ENCODE measurements at places on chromosomes 5 and 9.

DNA sequence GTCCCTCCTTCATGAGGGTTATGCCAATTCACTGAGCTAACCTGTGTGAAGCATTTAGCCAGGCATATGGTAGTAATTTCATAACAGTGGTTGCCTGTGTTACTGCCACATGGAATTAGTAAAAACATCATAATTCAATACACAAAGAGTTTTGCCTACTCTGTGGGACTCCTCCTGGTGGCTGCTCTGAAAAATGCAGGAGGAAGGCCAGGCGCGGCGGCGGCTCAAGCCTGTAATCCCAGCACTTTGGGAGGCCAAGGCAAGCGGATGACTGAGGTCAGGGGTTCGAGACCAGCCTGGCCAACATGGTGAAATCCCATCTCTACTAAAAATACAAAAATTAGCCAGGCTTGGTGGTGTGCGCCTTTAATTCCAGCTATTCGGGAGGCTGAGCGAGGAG lies 547.3 kb downstream of the CDK5RAP2 start:
- no peak for DNase-seq

- no peak for DNase-seq
Observed at GRCh38 chr9:82342046-82342445, 353.5 kb downstream of the SPATA31D1 start.

DNA sequence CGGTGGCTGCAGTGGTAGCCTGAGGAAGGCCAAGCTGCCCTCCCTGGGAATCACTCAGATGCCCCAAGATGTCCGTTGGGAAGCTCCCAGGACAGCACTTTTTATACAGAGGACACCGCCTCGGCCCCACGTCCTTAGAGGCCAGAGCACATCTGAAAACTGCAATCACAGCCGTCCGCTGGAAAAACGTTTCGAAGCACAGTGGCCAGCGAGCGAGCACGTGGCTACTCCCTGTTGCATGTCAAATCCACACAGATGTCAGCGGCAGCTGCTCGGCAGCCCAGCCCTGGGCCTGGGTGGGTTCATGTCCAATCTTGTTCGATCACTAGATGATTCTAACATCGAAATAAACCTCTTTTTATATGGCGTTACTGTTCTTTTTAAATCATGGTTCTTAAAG lies 8.9 kb downstream of the PPP1R26 start:
- DNase-seq = no peak

DNA sequence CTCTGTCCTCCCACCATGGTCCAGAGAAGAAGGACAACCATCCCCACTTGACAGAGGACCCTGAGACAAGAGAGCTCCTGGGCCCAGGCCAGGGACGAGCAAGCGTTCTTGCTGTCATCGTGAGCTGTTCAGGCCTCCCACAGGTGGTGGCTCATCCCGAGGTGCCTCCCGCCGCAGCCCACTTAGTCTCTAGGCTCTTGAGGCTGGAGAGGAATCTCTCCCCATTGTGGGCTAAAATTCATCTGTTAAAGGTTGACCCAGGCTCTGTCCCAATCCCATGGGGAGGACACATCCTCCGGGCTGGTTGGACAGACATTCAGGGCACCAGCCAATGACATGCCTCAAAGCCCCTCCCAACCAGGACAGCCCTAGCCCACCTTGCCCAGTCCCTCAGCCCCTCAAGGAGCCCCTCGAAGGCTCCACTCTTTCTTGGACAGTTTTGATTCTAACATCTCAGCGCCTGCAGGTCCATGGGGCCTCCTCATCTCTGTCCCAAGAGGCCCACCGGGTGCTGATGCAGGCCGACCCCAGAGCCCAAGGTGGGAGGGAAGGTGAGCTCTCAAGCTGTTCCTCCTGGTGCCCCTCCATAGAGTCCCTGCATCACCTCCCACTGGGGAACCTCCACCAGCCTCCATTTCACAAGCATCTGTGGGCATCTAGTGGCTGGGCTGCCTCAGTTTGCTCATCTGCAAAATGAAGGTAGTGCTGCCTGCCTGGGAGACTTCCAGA lies 52.9 kb downstream of the BARX1 start:
- no peak for DNase-seq

DNA sequence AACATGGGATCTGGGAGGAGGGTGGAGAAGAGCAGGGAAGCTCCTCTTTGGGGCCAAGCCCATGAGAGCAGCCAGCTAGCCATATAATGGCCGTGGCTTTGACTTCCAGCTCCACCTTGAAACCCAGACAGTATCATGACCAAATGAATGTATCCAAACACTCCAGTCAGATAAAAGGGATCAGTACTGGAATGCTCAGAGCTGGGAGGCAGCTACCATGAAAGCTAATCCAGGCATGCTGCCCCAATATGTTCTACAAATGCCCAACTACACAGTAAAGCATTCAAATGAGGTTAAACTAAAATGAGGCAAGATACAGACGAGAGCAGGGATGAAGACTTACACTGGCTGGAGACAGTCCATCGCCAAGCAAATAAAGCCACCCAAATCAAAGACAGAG lies 69.4 kb downstream of the FRMD3 start:
- no peak for DNase-seq

DNA sequence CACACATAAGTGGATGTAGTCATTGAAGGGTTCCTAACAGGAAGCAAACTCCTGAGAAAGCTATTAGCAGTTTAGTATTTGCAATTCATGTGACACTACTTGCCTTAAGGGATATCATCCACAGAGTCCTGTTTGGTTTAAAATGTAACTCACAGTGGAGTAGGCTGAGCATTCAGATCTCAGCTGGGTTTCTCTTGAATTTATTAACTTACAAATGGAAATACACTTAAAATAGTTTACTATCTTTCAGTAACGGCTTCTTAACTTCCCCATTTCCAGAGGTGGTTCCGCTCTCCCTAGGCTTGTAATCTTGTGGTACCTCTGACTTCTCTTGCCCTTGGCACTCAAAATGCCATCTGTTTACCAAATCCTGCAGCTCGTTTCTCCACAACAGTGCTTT lies 660.7 kb upstream of the ADAMTS16 start:
- DNase-seq = no peak

DNA sequence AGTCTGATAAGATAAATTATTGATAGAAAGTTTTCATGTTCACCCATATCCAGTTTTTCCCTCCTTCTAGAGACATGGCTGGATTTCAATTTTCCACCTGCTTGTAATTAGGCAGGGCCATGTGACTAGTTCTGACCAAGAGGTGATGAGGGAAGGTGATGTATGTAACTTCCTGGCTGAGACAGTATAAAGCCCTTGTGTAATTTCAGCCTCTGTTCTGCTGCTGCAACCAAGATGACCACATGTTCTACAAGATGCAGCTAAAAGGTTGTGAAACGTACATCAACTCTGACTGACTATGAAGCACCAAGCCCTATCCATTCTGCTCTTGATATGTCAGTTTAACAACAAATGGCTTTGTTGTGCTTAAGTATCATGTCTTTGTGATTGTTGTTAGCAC lies 376.5 kb upstream of the DAB2 start:
- DNase-seq = no peak

GRCh38 chr5:176360894-176361436 lies 599 bp downstream of the KIAA1191 start:
- DNase-seq = no peak

DNA sequence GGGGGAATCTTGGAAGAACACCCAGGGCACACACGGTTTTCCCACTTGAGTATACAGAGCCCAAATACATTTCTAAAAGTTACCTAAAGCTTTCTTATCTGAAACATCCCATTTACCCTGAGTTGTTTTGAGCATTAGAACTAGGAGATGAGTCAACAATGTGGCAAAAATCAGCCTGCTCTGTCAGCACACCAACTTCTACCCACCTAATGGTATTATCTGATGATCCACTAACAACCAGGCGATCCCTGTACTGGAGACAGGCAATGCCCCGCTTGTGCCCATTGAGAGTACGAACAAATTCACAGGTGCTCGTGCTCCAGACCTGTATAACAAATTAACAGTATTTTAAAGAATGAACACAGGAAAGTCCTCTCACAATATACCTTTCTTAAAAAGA lies 87.0 kb downstream of the SMIM23 start:
- DNase-seq = no peak

DNA sequence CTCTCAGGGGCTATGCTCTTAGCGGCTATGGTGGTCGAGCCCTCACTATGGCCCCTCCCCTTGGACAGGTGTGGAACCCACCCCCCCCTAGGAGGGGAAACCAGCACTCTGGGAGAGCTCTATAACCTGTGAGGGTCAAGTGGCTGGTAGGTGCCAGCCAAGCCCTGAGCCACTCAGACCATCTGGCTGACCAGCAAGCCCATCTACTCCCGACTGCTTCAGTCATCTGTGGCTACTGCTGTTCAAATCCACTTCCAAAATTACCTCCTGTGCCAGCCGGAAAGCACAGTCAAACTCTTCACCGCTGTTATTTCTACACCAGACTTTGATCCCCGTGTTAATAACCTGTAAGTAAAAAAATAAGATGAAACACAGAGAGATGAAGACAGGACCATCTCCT lies 28.5 kb downstream of the NSUN2 start:
- DNase-seq = no peak

GRCh38 chr5:127615916-127616315 lies 33.0 kb upstream of the CTXN3 start:
- DNase-seq = no peak

DNA sequence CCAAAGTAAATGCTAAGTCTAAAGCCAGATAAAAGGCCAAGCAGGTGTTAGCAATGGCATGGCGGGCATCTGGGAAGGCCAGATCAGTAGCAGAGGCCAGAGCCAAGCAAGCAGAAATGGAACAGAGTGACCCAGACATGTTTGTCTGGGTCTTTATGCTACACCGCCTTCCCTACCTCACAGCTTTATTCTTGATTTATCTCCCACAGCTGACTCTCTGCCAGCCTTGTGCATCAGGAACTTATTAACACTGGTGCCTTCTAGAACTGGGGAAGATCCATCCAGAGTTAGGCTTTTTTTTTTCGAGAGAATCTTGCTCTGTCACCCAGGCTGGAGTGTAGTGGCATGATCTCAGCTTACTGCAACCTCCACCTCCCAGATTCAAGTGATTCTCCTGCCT lies 112.5 kb upstream of the SLC44A1 start:
- DNase-seq = no peak

DNA sequence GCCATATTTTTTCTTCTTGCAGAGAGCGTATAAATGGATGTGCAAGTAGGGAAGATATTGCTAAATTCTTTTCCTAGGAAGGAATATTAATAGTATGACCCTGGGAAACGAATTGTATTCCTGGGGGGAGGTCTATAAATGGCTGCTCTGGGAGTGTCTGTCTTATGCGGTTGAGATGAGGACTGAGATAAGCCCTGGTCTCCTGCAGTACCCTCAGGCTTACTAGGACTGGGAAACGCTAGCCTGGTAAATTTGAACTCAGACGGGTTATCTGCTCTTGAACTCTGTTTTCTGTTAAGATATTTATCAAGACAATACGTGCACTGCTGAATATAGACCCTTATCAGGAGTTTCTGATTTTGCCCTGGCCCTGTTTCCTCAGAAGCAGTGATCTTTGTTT lies 1126.4 kb upstream of the C9orf72 start:
- no peak for DNase-seq

DNA sequence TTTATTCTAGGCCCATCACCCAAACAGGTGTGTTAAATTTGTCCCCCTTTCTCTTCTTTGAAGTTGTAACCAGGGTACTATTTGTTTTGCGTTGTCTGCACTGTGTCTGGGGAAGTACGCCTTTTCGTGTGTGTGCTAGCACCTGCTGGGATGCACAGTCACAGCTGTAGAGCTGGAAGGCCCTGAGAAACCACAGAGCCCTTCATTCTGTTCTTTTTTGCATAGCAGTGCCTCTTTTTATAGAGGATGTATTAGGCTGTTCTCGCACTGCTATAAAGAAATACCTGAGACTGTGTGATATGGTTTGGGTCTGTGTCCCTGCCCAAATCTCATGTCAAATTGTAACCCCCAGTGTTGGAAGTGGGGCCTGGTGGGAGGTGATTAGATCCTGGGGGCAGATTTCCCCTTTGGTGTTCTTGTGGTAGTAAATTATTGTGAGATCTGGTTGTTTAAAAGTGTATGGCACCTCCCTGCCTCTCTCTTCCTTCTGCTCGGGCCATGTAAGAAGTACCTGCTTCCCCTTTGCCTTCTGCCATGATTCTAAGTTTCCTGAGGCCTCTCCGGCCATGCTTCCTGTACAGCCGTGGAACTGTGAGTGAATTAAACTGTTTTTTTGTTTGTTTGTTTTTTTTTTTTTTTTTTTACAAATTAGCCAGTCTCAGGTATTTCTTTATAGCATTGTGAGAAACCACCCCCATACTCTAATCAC lies 14.0 kb downstream of the SEC61B start:
- no peak for DNase-seq

DNA sequence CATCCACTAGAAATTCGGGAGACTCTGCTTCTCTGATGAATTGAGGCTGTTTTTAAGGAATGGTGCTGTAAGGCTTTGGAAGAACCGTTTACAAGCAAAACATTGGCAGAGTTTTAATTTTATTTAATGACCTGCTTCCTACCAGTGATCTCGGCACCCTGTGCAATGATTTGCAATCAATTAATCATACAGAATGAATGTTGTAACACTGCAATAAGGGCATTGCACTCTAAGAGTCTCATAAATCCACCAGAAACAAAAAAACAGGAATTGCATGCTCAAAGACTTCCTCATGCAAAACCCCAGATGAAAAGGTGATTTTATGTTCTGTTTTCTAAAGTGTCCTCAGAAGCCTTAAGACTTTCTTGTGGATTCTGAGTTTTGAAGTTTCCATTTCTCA lies 295.7 kb downstream of the ARHGEF28 start:
- no peak for DNase-seq

DNA sequence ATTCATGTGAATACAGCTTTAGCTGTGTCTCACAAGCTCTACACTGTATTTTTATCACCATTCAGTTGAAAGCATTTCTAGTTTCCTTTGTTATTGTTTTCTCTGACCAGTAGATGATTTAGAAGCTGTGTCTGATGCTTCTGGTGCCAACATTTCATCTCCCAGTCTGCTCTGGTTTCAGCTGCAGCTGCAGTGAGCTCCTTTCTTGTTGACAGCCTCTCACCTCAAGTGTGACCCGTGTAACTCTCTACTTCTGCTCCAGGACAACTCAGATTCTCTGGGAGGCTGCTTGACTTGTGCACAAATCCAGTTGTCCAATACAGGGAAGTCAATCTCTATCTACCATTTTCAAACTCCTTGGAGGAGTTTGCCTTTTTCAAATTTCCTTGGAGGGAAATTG lies 504.8 kb downstream of the DIRAS2 start:
- no peak for DNase-seq

GRCh38 chr9:129436751-129437625 lies 183.9 kb downstream of the C9orf50 start:
- no peak for DNase-seq

GRCh38 chr9:125681086-125681622 lies 25.9 kb downstream of the MAPKAP1 start:
- no peak for DNase-seq

- DNase-seq = no peak
Observed at GRCh38 chr5:180111273-180112002, 39.9 kb upstream of the RNF130 start.

DNA sequence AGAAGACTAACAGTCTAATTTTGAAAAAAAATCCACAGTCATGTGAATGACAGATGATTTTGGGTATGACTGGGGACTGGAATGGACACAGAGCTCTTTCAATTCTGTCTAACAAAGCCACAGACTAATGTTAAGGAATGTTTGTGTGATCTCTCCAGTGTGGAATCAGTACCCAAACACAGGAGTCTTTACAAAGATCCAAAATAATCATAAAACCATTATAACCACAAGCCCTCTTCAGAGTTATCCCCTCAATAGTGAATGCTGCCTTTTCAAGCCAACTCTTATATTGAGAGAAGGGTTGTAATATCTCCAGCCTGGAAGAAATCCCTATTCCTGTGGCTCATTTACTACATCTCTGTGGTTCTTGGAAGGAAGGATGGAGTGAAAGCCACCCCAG lies 552.0 kb upstream of the CLINT1 start:
- DNase-seq = no peak

GRCh38 chr9:86724529-86724928 lies 222.8 kb downstream of the GAS1 start:
- no peak for DNase-seq

Measured in stimulated activated CD4-positive, alpha-beta T cell treated with anti-CD3 and anti-CD28 coated beads, Interleukin-4, amount 100 ng/mL, for 24 hours (primary cell).